Hippocampal formation (tissue), 2 donors: ENCODE measurements at places on chromosomes 3 and 15.
A peak's percentile ranks its signal among the peaks of the same experiment; 100 is the strongest.

DNA sequence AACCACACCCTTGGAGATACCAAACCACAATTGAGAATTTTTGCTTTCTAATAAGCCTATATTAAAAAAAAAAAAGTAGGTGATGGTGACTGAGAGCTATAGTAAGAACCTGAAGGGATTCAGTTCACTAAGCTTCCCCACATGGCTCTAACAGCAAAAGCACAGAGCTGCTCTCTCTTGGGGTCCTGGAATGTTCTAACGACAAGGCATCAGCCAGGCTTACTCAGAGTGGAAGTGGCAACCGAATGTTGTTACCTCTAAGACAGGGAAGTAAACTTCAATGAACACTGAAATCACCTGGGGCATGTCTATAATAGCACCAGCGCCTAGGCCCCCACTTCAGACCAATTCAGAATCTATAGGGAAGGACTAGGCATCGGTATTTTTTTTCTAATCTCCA is 397.7 kb downstream of the MAGI1 start:
- no peak for DNase-seq

- no peak for DNase-seq
Observed at GRCh38 chr3:1404270-1404962, 311.6 kb downstream of the CNTN6 start.

GRCh38 chr15:89668171-89668570 is 11.0 kb downstream of the PLIN1 start:
- DNase-seq: no peak

DNA sequence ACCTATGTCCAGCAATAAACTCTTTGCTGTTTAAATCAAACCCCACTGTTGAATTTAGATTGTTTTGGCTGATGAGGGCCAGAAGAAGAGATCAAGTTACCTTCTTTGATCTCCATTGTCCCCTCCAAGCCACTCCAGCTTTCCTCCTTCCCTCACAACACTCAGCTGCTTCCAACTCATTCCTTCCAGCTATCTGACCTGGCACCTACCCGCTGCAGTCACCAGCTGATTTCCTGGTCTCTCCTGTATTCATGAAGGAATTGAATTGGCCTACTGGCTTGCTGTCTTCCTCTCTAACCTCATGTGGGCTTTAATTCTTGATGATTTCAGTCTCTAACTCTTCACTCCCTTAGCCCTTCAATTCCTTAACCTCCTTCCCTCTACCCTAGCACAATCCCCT is 40.8 kb upstream of the ABHD17C start:
- no peak for DNase-seq

DNA sequence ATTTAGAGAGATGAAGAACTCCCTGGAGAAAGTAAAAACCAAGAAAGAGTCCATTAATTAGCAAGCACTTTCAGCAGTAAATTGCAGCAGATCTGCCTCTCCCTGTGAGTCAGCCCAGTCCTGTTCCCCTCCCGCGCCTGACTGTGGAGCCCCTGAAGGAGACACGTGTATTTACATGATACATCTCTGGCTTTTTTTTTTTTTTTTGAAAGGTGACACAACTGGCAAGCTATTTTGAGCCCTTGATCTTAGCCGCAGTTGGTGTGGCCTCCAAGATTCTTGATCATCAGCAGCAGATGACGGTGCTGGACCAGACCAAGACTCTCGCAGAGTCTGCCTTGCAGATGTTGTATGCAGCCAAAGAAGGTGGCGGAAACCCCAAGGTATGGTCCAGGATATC is 271.8 kb upstream of the TPM1 start:
- DNase-seq: no peak

DNA sequence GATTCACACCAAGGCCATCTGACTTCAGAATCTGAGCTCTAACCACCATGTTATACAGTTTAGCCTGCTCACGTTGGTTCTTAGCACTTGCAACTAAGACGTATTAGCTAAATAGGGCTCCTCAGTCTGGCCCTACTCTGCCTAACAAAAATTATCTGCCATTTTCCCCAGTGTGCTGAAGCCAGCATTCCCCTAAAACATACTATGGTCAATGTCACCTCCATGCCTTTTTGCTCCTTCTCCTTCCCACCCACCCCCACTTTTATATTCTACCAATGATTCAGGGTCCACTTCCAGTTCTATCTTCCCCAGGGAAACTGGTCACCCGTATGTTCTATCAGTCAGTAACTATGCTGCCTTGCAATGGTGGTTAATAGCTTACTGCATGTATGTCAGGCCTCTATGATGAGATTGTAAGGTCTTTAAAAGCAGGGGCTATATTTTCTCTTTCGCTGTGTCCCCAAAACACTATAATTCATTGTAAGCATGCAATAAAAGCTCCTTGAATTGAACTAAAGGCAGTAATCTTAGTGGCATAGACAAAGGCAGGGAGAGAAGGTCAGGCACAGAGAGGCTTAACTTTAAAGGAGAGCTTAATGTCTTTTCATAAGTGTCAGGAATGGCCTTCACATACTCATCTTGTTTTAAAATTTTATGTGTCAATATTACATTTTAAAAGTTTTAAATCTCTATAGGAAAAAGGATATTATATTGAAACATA is 23.3 kb downstream of the POPDC2 start:
- DNase-seq: no peak

DNA sequence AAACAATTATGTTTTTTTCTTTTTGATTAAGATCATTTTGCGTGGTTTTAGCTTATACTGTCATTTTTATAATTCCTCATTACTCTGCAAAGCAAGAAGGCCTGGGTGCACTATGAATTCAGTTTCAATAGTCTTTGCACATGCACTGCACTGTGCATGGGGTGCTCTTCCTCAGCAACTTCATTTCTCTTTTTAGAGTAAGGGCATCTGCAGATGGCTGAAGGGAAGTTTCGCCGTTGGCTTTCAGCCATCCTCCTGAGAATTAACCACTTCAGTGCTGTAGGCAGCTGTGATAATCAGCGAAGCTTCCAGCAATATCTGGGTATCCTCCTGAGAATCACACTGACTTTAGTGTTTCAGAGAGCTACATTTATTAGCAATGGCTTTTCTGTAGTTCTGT is 284.8 kb downstream of the GBE1 start:
- no peak for DNase-seq

GRCh38 chr3:128703561-128703960 is 22.4 kb upstream of the RAB7A start:
- no peak for DNase-seq

GRCh38 chr3:87197531-87197930 is 29.6 kb upstream of the CHMP2B start:
- no peak for DNase-seq

DNA sequence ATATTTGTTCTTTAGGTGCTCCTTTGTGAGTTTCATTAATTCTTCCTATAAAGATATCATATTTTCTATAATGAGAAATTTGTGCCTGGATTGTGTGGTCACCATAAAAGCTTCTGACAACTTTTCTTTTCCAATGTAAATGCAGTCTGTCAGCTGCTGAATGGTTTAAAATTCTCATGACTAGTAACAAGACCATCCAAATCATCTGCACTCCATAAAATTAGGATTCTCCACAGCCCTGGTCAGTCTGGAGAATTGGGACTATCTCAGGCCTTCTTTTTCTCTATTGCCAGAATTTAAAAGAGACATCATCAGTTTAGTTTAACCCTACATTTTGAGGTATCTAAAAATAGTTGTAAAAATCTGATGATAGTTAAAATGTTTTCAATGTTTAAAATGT is 180.9 kb downstream of the DTWD1 start:
- no peak for DNase-seq

DNA sequence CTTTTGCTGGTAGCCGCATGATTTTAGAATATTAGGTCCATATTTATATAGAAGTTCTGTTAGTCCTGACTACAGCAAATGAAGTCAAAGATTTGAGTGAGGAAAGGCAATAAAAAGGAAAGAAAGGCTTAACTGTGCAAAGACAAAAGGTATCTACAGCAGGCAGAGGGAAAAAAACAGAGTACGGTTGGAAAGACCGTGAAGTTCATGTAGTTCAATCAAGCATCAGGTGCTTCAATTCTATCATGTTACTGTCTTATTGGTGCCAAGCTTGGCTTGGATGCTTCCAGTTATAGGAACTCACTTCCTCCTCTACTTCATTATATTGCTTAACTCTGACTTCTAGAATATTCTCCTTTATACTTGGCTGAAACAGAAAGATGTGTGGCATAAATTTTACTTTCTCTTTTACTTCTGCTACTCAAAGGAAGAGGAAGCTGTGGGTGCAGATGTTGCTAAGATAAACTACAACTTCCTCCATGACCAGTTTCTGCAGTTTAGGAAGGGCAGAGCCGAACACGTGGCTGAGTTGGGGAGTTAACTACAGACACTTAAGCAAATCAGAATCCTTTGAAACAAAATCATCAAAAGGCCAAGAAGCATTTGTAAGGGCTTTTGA is 72.6 kb upstream of the ZBED2 start:
- peak; percentile 8 for DNase-seq

GRCh38 chr15:87121336-87121735 is 1041.7 kb downstream of the AGBL1 start:
- no peak for DNase-seq

- DNase-seq: no peak
Observed at GRCh38 chr3:29642393-29643033, 361.6 kb downstream of the RBMS3 start.

DNA sequence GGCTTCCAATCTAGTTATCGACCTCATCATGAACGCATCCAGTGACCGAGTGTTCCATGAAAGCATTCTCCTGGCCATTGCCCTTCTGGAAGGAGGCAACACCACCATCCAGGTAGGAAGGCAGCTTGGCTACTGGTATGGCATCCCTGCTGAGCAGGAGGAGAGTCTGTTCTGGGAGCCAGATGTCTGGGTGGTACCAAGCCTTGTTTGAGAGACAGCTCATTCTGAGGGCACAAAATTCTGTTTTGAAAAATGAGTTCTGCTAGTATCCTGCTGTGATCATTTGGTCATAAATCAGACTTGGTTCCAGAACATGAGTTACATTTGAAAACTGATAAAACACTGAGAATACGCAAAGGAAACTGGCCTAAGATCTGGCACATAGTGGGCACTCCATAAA is 242.1 kb downstream of the ITPR1 start:
- DNase-seq: no peak

- DNase-seq: no peak
Observed at GRCh38 chr3:182212479-182213076, 500.9 kb downstream of the SOX2 start.

DNA sequence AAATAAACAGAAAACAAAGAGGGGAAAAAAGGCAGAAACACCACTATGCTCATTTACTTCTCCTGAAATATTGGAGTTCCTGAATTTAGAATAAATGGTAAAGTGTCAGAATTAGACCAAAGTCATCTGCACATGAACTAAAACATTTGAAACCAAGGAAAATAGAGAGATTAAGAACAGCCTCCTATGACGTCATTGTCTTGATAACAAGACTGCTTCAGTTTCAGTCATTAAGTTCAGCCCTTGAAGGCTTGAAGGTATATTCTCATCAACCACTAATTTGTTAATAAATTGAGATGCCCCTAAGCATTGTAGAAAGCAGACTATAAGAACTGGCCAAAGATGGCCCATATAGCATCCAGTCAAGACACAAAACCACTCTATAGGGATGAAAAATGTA is 2.5 kb downstream of the SUMF1 start:
- no peak for DNase-seq

DNA sequence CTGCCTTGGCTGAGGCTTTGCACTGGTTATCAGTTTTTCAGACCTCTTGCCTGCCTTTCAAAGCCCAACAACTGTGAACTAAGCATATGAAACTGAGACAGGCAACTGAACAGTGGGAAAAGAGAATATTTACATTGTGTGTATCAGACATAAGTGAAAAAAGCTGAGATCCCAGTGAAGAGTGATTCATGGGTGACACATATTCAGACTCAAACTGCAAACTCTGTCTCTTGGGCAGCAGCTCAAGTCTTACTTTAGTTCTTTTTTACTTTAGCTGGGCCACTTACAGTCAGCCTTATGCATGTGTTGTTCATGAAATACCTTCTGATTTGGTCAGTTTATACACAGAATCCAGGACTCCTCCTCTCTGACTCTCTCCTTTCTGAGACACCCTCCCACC is 19.2 kb downstream of the SUCLG2 start:
- no peak for DNase-seq

DNA sequence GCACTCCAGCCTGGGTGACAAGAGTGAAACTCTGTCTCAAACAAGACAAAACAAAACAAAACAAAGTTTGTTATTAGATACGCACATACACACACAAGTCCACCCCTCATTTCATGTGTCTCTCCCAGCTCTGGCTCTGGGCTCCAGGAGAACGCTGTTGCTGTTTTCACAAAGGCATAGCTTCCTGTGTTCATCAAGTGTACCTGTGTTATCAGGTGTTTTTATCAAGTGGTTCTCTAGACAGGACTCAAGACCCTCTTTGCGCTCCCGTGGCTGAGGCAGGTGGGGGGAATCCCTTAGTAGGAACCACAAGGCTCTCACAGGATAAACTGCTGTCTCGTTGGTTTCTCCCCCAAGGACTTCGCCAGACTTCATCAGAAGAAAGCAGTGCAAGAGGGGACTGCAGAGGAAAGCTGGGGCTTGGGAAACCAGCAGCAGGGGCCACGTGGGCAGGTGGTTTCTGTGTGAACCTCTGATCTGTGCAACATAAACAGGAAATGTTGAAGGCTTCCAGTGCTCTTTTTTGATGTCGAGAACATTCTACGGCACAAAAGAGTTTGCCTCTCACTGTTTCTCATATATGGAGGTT is 6.9 kb upstream of the PPP1R2 start:
- DNase-seq: no peak
